ENCODE measurements at places on chromosomes 11 and 22.

GRCh38 chr11:113315811-113316210 lies 1.4 kb downstream of the TTC12 start:
- DNase-seq, result no peak

GRCh38 chr11:85628771-85629341 lies 463 bp downstream of the TMEM126B start:
- no peak for DNase-seq

DNA sequence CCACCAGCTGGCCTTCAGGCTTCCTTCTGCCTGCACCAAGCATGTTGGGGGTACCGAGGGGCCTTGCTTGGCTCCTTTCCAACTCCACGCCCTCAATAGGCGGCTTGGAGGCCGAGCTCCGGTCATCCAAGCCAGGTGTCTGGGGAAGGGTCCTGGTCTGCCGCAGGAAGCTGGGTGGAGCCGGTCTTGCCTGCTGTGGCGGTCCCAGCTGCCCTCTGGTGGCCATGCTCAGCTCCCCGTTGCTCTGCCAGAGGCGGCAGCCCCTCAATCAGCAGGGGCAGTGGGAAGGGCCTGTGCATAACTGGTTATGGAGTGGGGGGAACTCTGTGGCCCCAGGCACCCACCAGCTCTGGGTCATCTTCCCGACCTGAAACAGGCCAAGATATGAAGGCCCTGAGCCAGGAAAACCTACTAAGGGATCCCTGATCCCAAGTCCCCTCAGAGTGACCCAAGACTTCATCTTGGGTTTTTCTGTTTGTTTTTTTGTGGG lies 3.2 kb downstream of the ARVCF start:
- DNase-seq, result peak; percentile 42

DNA sequence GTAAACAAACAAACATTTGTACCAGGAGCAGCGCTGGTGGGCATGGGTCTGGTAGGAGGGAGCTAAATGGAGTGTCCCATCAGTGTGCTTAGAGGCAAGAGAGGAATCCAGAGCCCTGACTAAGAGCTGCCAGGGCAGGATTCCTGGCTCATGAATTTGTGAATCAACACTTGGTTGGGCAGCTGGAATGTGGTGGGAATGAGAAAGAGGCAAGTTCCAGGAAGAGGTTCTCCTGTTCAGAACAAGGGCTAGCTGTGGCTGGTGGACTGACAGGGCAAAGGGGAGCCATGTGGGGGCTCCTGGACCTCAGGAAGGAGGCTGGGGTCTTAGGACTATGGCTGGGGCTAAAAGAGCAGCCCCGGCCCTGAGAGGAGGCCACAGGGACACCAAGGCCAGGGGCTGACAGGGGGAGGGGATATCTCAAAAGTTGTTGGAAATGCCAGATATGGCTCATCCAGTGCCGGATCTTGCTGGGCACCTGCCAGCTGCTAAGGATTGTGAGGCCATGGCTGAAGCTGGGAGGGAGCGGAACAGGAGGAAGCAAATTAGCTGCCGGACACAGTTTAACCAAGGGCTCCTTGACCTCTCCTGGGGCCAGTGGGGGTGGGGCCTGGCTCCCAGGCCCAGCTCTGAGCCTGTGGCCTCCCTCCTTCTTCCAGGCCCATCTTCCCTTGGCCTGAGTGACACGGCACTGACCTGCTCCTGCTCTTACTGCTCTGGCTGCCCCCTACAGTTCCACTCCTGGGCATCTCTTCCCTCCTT lies 14.6 kb upstream of the P2RY6 start:
- no peak for DNase-seq

DNA sequence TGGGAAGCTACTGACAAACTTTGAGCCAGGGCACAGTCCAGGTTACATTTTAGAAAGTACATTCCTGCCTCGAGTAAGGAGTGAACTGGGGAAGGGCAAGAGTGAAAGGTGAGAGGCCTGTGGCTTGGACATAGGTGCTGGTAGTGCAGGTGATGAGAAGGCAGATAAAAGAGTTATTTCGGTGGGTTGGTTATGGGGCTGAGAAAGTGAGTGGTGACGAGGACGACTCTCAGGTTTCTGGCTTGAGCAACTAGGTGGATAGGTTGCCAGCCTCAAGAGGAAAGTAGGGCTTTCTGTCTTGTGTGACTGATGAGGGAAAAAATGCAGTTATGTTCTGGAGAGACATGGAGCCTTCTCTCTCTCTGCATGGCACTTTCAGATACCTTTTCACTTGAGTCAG lies 3.7 kb downstream of the POLR2F start:
- no peak for DNase-seq

DNA sequence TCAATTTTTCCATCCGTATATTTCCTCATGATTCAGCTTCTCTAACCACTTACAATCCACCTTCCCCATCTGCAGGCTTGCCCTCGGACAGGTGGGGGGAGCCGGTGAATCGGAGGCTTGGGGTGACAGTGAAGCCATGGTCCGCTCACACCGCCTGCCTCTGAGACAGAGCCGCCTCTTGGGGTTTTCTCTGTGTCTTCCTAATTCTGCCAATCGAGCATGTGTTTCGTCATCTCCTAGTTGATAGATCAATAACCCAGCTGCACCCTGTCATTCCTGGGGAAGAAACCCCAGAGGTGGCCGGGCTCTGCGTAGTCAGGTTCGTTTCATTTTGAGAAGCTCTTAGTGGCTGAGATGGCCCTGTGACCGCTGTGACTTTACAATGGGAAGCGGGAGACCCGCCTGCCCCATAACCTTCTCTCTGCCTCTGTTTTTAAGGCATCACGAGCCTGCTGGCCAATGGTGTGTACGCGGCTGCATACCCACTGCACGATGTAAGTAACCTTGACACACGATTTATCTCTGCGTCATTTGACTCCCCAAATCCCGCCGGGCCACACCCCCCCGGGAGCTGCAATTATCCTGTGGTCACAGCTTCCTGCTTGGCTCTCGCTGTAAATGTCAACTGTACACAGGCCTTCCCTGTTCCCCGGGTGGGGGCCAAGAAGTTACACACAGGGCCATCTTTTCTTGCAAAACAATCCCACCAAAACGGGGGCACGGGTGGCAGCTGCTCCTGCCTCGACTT lies 33.3 kb downstream of the ANO1 start:
- no peak for DNase-seq

GRCh38 chr11:95337175-95337957 lies 106.4 kb upstream of the SESN3 start:
- no peak for DNase-seq

DNA sequence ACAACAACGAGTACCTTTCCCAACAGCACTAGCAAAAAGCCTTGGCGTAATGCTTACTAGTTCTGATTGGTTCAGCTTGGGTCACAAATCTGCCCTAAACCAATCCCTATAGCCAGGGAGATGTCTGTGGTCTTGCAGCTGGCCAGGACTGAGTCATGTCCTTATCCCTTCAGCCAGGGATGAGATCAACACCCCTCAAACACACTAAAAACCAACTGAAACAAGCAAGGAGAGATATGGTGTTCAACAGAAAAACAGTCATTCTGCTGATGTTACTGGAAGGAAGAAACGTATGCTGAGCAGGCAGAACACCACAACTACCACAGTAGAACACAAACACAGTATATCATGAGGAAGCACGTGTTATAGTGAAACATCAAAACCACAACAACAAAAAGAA lies 375.6 kb downstream of the LARGE1 start:
- no peak for DNase-seq

GRCh38 chr11:34223021-34223813 lies 117.8 kb downstream of the NAT10 start:
- DNase-seq, result no peak

DNA sequence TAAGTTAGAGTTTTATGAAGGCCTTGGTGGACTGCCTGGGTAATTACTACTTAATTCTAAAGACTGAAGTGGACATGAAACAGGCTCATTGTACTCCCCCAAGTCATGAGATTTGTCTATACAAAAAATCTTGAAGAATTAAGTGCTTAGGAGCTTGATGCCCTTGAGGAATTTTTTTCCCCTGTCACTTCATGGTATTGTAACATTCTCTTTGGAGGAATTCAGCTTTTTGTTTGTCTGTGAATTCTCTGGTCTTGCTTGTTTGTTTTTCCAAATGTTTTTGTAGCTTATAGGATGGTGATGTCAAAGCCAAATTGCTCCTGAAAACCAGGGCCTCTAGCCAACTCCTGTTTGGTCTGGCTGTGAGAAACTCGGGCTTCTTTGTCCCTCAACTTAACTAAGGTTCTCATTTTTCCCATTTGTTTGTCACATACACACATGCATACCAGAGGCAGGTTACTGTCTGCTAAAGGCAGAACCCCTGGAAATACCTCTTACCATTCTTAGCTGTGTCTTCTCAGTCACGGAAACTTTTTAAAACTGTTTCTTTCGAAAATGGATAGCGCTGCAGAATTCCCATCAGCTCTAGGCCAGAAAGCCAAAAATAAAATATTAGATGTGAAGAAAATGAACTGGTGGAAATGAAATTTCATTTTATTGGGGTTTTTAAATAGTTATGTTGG lies 66.9 kb downstream of the AMOTL1 start:
- DNase-seq, result no peak

- DNase-seq, result no peak
Measured at GRCh38 chr11:121329781-121330395, 37.3 kb downstream of the SC5D start.

DNA sequence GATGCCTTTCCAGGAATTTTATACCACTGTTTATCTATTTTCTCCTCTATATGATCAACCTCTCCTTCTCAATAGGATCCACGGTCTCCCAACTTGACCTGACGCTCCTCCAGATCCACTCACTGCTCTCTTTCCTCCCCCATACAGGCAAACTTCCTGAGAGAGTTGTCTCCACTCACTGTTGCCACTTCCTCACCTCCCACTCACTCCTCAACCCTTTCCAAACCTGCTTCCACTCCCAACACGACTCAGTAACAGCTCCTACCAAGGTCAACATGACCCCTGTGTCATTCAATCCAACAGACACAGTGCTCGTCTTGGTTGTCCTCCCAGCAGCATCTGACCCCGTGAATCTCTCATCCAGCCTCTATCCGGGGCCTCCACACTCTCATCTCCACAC lies 3.1 kb downstream of the APBB1 start:
- DNase-seq, result no peak

DNA sequence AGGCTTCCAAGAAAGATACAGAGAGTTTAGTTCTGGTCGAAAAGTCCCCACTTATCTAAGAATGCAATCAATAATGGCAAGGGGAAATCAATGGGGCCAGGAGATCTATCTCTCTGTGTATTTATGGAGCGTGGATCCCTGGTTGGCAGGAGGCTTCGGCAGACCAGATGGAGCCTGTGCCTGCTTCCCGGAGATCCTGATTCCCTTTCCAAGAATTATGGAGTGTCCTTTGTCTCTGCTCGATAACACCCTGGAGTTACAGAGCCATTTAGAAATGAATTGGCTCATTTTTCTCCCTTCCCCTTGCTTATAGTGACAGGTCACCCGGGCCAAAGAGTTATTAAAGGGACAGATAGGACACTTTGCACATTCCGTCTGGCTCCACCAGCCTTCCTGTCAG lies 92.4 kb downstream of the ISX start:
- no peak for DNase-seq

DNA sequence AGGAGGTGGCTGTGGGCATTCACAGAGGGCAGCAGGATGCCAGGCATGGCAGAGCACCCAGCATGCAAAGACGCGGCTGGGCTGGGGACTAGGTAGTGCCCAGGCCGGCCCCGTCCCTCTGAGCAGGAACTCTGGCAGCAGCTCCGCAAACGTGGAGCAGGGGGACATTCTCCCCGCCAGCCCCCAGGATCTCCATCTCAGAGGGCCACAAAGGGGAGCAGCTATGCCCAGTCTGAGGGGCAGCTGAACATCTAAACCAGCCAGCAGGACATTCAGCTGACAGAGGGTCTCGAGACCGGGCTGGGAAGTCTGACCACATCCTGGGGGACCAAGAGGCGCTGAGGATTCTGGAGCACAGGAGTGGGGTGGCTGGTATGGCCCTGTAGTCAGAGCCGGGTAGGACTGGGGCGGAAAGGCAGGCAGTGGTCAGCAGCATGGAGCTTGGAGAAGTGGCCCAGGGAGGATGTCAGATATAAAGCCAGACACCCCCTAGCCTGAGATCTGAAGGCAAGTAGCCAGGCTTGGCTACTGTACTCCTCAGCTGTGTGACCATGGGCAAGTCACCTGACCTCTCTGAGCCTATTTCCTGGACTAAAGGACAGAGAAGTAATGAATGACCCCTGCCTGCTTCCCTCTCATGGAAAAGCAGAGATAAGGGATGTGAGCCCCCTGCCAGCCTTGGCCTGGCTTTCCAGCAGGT lies 10.2 kb downstream of the PMM1 start:
- no peak for DNase-seq

- DNase-seq, result no peak
Measured at GRCh38 chr11:106917973-106918372, 100.3 kb downstream of the GUCY1A2 start.

DNA sequence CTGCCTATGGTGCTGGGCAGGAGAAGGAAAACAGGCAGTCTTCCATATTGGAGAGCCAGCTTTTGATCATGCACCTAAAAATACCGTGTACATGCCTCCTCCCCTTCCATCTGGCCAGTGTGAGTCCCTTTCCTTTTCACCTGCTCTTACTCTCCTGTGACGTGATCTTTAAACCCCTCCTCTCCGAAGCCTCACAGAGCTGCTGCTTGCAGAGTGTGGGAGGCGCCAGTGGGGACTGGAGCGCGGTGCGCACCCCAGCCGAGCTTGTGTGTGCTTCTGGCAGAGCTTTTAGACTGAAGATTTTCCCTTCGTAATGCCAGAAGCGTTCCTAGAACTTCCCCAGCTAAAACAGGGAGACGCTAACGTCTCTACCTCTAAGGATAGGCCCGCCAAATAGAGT lies 29.8 kb downstream of the MUC6 start:
- no peak for DNase-seq

DNA sequence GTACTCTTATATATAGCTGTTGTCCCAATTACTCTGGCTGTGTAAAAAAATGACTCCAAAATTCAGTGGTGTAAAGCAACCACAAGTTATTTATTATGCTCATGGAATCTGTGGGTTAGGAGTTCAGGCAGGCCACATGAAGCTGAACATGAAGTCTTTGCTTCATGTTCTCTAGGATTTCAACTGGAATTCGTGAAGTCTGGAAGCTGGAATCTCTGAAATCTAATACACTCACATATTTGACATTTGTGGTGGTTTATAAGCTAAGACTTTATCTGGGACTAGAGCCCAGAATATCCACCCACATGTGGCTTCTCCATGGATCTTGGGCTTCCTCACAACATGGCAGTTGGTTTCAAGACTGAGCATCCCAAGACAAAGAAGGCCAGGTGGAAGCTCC lies 430.6 kb downstream of the MIAT start:
- DNase-seq, result no peak

GRCh38 chr11:62069374-62069773 lies 54.4 kb upstream of the INCENP start:
- no peak for DNase-seq
